SK-N-MC (cell line): ENCODE measurements at places on chromosomes 1 and 21.

DNA sequence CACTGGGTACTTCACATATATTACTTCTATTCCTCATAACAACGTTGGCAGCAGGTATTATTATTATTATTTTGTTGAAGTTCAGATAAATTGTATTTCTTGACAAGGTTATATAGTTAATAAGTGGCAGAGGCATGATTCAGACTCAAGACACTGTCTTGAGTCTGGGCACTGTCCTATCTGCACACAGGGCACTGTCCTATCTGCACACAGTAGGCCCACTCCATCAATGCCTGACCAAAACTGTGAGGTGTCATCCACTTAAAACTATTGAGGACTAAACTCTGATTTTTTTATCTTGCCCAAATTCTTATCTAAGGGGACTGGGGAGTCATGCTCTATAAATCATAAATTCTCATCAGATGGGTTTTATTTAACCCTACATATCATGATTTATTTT is 23.8 kb upstream of the IER5 start:
- DNase-seq, result no peak

- no peak for DNase-seq
Measured at GRCh38 chr1:33443080-33443704, 12.3 kb upstream of the PHC2 start.

DNA sequence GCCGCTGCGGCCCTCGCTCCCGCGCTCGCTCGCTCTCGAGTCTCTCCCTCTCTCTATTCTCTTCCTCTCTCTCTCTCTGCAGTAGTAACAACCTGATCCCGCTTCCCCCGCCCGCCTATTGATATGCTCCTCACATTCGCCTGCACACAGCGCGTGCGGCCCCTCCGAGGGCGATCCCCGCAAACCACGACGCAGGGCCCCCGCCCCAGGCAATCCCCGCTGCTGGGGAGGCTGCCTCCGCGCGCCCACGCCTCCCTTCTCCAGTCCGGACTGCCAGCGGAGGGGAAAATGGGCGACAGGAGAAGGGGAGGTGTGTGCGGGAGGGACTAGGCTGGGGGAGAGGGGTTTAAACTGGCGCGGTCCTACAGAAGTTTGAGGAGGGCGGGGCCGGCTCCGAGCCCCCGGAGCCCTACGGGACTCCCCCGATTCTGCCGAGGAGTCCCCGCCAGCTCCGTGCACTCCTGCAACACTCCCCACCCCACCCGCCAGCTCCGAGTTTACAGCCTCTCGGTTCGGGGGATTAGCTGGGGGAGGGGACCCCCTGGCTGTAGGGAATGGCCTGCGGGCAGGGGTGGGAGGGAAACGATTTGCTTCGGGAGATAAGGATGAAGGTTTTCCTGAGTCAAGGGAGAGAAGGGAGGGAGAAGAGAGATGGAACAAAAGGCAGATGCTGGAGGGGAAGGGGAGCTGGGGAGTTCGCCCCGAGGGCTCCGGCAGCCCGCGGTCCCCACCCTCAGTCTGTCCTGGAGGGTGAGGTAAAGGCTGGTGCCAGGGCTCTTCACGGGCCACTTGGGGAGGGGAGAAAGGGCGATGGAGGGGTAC is 66.6 kb downstream of the SYT2 start:
- no peak for DNase-seq

DNA sequence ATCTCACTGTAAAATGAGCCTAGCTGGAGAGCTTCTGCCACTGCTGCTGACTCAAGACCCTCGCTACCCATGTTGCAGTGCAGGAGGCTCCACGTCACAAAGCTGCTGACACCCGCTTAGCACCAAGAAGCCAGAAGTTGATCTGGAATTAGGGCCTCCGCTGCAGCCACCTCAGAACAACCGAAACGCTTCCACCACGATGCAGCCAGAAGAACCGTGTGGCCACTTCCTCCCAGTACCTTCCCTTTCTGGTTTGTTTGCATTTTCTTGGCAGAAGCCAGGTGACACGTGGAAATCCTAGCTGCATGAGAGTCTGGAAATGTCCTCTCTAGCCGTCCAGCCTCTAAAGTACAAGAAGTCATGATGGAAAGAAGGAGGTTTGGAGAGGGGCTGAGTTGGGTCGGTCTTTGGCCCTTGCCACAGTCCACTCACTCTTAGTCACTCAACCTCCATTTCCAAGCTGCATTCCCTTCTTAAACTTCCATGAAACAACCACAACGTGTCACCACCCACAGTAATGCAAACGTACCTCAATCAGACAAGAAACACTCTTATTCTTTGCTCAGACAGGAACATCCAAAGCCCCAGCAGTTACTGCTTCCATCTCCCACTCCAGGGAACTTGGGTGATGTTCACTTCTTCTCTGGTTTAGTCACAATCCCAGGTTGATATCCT is 10.0 kb upstream of the CDA start:
- no peak for DNase-seq

GRCh38 chr1:4662168-4662567 is 7.8 kb downstream of the AJAP1 start:
- no peak for DNase-seq

- no peak for DNase-seq
Measured at GRCh38 chr1:59015708-59016107, 231.9 kb upstream of the JUN start.

DNA sequence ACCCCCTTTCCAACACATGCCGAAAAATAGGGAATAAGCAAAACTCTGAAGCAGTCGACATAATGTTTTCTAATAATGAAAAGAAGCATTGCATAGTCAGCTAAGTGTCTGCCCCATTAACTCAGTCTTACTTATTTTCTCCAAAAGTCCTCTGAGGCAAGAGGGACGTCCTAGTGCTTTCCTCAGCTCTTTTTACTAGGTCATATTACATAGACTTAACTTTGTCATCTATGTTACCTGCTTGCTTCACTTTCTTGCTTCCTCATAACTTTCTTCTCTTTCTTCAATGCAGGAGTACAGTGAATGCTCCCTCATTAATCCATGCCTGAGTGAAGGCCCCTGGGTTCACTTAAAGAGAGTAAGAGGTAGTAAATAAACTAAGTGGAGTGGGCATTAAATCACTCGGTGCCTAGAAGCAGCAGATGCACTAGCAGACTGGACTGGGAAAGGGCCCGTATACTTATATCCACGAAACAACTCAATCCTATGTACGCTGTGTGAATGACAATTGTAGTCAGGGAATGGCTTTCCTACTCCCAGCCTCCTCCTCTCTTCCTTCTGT is 210.5 kb upstream of the SPAG17 start:
- DNase-seq, result no peak

DNA sequence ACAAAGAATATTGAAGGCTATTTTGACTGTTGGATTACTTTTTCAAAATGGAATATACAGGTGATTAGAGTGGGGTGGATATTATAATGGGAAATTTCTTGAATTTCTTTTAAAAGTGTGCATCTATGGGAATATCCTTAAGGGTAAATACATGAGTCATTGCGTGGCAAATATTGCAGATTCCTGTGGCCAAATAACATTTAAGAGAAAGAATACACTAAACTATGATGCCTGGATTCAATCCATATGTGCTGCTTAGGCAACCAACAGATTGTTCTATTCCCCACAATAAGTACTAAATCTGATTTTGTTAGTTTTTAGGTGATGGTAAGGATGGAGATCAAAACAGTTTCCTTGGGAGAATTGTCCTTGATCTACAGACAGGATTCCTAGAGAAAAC is 119.5 kb downstream of the HMCN1 start:
- peak; percentile 66 for DNase-seq

- DNase-seq, result no peak
Measured at GRCh38 chr1:116329524-116330341, 43.3 kb upstream of the ATP1A1 start.

DNA sequence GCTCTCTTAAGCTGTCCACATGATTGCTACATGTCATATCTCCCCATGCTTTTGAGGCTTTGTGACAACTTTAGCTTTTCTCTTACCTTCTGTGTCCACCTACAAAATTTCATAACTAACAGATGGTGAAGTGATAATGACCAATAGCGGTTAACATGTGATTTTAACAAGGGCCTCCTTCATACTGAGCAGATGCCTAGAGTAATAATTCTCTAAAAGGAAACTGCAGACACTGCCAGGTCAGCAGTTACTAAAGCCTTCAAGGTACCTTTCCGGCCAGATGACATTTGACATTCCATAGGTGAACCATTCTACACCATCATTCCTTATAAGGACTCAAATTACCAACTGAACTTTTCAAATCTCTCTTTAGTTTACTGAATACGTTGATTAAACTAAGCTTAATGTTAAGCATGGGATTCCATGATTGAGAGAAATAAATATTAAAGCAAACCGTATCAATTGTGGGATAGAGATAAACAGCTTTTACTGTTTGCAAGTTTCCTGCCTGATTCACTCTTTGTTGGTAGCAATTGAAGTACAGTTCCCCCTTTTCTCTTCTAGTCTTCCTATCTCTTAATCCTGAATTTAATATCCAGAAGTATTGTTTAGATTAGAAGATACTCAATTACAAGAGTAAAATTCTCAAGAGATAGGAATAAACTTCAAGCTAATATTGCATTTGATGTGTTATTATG is 205.1 kb downstream of the PLA2G4A start:
- DNase-seq, result no peak

DNA sequence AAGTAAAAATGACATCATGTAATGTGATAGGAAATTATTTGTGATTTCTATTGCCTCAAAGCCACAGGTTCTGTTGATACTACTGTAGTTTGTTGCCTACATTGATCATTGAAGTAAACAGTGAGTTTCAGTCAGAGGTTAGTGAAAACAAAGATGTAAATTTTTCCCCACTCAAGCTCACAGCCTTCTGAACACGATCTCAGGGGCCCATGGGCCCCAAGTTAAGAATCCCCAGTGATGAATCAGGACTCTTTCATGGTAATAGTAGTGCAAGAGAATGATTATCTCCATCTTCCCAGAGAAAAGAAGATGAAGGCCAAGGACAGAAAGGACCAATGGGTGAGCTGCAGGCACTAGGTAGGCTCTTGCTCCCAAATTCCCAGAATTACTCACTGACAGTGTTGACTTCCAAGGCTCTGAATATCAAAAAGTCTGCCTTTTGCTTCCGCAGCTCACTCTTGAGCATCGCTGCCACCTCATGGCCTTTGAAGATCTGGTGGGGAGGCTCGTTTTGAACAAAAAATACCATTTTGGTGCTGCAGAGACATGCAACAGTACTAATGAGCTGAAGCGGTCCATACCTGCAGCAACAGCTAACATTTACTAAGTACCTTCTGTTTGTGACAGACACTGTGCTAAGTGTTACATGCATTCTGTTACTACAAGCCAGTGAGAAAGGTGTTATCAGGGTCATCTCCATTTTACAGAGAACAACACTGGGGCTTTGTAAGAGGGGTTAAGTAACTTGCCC is 113.3 kb downstream of the KIAA0319L start:
- no peak for DNase-seq

DNA sequence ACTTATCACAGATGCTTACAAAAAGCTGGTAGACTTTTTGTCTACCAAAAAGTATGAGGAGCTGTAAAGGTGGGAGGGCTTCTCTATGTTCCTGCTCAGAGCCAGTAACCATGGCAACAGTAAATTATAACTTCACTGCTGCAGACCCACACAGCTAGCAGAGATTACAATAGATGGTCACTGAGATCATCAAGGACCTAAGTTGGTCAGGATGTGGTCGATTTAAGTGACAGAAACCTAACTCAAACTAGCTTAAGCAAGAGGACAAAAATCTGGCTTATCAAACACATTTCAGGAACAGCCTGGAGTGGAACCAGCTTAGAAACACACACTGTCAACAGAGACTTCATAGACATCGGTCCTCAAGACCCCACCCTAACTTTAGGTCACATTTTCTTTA is 113.4 kb upstream of the ATP1A1 start:
- no peak for DNase-seq

- DNase-seq, result no peak
Measured at GRCh38 chr1:168365719-168366479, 85.2 kb downstream of the TBX19 start.

GRCh38 chr1:211654838-211655787 is 20.3 kb downstream of the NEK2 start:
- no peak for DNase-seq

- no peak for DNase-seq
Measured at GRCh38 chr1:36879613-36880012, 154.7 kb downstream of the GRIK3 start.

DNA sequence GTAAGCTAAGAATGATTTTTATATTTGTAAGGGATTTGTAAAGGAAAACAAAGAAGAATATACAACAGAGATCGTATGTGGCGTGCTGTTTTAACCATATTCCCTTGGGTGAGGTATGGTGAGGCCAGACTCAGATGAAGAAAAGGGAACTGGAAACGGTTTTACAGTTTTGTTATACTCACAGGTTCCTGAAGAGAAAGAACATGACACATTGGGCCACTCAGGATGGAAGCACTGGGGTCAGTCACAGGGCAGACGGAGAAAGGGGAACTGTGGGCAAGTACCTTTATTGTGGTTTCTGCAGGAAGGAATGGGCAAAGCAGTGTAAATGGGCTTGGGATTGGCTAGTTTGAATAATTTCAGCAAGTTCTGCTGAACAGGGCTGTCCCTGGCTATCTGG is 177.4 kb downstream of the LBR start:
- DNase-seq, result no peak

GRCh38 chr1:48543854-48544253 is 71.8 kb upstream of the SPATA6 start:
- DNase-seq, result no peak

GRCh38 chr1:179786815-179787685 is 44.0 kb downstream of the FAM163A start:
- DNase-seq, result no peak

DNA sequence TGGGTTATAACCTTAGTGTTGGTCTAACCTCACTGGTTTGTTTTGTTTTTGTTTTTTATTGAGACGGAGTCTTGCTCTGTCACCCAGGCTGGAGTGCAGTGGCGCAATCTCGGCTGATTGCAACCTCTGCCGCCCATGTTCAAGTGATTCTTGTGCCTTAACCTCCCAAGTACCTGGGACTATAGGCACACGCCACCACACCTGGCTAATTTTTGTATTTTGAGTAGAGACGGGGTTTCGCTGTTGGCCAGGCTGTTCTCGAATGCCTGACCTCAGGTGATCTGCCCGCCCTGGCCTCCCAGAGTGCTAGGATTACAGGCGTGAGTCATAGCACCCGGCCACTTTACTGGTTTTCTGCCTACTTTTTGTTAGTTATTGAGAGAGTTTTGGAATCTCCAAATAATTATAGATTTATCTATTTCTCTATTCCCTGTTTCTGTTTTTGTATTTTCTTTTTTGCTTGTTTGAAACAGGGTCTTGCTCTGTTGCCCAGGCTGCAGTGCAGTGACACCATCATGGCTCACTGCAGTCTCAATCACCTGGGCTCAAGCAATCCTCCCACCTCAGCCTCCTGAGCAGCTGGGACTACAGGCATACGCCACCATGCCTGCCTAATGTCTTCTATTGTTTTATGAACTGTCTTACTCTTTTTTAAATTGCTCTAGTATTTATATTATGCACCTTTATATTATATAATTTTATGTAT is 21.4 kb downstream of the SMG7 start:
- DNase-seq, result no peak

DNA sequence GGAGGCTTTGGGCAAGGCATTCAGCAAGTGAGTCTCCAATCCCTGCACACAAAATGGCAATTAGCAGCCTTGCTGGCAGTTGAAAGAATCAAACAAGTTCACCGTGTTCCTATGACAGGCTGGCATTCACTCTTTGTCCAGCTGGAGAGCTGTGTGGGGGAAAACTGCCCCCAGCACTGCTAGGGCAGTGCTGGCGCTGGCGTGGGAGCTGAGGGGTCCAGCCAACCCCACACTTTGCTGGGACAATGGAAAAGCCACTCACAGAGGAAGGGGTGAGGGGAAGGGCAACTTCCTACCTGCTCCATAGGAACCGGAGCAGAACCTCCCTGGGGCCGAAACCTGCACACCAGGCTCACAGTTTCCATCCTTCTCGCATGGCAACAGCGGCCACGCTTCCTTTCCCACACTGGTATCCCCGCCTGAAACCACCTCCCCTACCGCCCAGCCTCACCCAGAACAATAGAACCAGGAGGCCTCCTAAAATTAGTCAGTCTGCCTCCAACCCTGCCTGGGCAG is 26.7 kb upstream of the KCNN3 start:
- no peak for DNase-seq
